ENCODE measurements at places on chromosomes 4 and X.

DNA sequence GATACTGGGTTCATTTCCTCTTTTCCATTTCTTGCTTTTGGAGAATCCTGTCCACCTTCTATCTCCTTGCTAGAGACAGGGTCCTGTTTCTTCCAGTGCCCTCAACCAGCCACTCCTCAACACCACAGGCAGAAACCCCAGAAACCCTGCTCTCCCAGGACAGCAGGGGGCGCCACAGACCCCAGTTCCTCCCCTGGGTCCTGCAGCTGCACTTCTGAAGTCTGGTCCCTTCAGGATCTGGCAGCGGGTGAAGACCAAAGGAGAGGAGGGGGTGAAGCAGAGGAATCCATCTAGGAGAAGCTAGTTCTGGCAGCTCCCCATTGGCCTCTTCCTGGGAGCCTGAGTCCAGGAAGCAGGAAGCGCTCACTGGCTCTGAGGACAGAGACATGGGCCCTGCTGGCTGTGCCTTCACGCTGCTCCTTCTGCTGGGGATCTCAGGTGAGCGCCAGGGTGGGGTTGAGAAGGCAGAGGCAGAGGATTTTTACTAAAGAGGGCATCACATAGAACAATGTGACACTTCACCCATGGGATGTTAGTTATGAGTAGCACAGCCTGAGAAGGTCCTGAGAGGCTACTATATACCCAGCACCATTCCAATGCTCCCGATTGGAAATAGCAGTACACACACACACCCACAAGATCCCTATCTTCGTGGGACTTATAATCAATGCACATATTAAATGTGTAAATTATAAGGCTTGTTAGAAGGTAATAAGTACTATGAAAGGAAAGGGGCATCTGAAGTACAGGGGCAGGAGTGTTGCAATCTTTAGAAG lies at the start of gene PRSS48:
PRSS48 (plus strand) TSS at position 375 of the 776 bp plus-strand sequence; CDS start at position 387, 12 bp downstream.
- no peak for DNase-seq

DNA sequence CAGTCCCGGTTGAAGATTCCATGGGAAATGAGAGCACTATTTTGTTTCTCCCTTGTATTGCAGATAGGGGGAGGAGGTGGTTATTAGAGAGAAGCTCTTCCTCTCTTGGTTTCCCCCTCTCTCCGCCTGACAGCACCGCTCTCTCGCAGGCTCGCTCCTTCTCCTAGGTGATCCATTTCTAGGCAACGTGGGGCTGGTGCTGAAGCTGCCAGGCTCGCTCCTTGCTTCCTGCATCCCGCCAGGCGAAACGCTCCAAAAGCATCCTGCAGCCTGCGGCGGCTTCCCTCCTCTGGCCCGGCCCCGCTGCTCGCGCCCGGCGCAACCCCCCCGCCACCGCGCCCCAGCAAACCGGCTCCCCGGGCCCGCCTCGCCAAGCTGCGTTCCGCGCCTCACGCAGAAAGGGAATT lies at the start of gene GRID2:
GRID2 (plus strand) TSS at position 346 of the 407 bp plus-strand sequence.
- no peak for DNase-seq

GRCh38 chrX:30713061-30713525 lies 59.9 kb downstream of the GK start:
- DNase-seq = peak; percentile 0

- DNase-seq = no peak
Observed at GRCh38 chr4:75714011-75714410, 10.4 kb upstream of the USO1 start.

DNA sequence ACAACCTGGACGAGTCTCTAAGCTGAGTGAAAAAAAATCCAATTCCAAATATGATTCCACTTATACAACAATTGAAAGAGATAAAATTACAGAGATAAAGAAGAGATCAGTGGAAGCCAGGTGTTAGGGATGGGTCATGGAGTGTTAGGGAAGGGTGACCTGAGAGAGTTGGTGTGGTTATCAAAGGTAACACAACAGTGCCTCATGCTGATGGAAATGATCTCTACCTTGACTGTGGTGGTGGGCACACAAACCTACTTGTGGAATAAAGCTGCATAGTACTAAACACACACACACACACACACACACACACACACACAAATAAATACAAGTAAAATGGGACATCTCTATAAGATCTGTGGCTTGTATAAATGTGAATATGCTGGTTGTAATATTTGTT lies 26.0 kb downstream of the BEND2 start:
- DNase-seq = no peak

DNA sequence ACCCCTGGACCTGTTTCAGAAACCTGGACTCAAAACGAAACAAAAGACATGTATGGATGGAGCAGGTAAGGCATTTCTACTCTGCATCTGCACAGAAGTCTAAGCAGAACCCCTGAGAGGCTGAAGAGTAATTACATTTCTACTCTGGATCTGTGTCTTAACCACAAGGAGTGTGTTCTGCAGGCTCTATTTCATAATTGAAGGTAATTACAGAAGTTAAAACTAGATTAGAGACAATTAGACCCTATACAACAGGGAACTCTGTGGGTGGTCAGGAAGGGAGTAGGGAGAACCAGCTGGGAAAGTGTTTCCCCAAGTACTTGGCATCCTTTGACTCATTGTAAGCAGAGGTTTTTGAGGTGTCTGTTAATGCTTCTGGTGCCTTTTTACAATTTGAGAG lies 69.8 kb downstream of the IGSF1 start:
- DNase-seq = no peak

DNA sequence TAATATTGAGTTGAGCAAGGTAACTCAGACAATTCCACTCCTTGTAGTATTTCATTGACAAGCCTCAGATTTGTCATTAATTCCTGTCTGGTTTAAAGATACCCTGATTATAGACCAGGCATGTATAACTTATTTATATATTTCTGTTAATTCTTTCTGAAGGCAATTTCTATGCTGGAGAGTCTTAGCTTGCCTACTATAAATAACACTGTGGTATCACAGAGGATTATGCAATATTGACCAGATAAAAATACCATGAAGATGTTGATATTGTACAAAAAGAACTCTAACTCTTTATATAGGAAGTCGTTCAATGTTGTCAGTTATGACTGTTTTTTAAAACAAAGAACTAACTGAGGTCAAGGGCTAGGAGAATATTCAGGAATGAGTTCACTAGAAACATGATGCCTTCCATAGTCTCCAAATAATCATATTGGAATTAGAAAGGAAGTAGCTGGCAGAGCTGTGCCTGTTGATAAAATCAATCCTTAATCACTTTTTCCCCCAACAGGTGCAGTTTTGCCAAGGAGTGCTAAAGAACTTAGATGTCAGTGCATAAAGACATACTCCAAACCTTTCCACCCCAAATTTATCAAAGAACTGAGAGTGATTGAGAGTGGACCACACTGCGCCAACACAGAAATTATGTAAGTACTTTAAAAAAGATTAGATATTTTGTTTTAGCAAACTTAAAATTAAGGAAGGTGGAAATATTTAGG lies 821 bp downstream of the CXCL8 start:
- DNase-seq = no peak

DNA sequence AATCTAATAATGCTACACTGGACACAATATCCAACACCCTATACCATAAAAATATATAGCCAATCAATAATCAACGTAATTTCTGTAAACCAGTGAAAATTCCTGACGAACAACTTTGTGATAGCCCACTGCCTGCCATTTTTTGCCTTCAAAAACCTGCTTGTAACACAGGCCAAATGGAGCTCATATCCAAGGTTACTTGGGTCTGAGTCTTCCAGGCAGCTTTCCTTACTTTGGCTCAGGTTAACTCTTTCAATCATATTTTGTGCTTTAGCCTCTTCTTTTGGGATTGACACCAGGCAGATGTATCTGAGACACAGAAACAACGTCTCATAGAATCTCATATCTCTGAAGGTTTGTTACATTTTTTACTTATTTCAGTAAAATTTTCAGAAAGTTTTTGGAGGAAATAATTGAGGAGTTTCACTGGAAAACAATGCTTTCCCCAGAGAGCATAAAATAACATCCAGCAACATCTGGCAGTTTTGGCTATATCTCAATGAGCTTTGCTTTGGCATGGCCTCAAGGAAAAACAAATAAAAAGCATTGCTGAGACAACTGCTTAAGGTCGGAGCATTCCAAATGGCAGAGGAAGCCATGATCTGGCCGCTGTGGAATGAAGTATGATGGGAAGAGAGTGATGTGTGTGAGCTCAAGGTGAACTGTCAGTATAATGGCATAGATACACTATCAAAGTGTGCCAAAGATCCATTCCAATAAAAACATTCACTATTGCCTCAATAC lies 162.9 kb upstream of the SPIN4 start:
- no peak for DNase-seq

DNA sequence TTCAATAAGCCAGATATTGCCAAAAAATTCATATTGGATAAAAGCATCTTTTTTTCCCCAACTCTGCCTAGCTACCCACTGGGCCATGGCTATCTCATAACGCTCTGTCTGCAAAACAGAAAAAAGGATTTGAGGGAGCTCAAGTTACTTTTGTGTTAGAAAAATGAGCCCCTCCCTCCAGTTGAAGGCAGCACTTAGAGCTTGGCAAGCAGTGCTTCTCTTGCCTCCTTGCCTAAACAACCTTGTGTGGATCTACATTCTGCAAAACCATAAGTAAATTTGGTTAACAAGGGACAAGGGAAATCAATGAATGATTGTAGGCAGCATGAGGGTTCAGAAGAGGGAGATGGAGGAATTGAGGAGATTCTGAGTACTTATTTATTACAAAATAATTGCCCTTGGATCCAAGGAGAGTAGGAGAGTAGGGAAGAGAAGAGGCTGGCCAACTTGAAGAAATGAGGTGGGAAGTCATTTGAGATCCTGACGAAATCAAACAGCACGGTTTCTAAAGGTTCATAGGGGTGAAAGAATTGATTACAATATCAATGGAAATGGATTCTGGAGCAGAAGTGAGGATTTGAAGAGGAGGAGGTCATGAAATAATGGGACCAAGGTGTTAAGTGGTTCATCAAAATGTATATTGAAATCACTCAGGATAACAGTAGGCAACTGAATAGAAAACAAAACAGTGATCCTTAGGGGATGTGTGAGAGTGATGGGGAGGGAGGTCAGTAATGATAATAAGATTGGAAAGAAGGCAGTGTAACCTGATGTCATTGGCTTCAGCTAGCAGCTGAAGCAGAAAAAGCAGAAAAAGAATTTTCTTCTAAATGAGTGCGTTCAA lies 434.8 kb upstream of the IGFBP7 start:
- DNase-seq = no peak
